ENCODE measurements at places on chromosomes 5 and 9. TPM values are rescaled to one million over a fixed set of nuclear protein-coding genes. Genes with fewer than 3 reads are reported as not detected.

The ZER1 gene
- 36.5 TPM for total RNA-seq

The GNE gene
- 17.1 TPM for total RNA-seq

The SLC36A2 gene
- not detected for total RNA-seq

The NEURL1B gene
- total RNA-seq = 26.4 TPM

The CARTPT gene
- total RNA-seq = not detected

The BHMT2 gene
- 4.6 TPM for total RNA-seq

The PARP8 gene
- 33.3 TPM for total RNA-seq

The EGR1 gene
- total RNA-seq = 26.3 TPM

The LAMC3 gene
- total RNA-seq = 10.5 TPM

The RAB14 gene
- total RNA-seq = 73.9 TPM

The ARID3C gene
- total RNA-seq = not detected

The PROB1 gene
- total RNA-seq = 2.2 TPM

The MLLT3 gene
- 43.1 TPM for total RNA-seq

The PAIP1 gene
- total RNA-seq = 62.6 TPM

The CCDC192 gene
- 0.40 TPM for total RNA-seq

The CDX1 gene
- total RNA-seq = 0.43 TPM

The GDA gene
- 0.61 TPM for total RNA-seq

The NFX1 gene
- total RNA-seq = 34.7 TPM

The GRM6 gene
- not detected for total RNA-seq

The C9 gene
- 0.43 TPM for total RNA-seq

The NDOR1 gene
- total RNA-seq = 22.0 TPM

The MAMDC2 gene
- total RNA-seq = 6.5 TPM

The PTPRD gene
- total RNA-seq = 23.1 TPM

The WNT8A gene
- not detected for total RNA-seq

The CXCL14 gene
- total RNA-seq = 31.4 TPM

The PCDHGB5 gene
- total RNA-seq = 10.0 TPM

The PSAT1 gene
- total RNA-seq = 48.4 TPM

The SPOCK1 gene
- total RNA-seq = 0.48 TPM

The PCDHGB1 gene
- 2.4 TPM for total RNA-seq

The FRMD3 gene
- total RNA-seq = 3.2 TPM

The PCDHB11 gene
- total RNA-seq = 9.6 TPM

The IL3 gene
- not detected for total RNA-seq

The CCNI2 gene
- 0.74 TPM for total RNA-seq

The PCDHGA6 gene
- 4.9 TPM for total RNA-seq

The ZFP37 gene
- 8.6 TPM for total RNA-seq

The LCN2 gene
- total RNA-seq = 281 TPM

The CCNJL gene
- 9.1 TPM for total RNA-seq

The INSL4 gene
- not detected for total RNA-seq

The ZFP2 gene
- total RNA-seq = 1.5 TPM

The SERF1A gene
- 7.8 TPM for total RNA-seq

The ZNF462 gene
- 36.5 TPM for total RNA-seq

The LCN15 gene
- not detected for total RNA-seq

The CEL gene
- 6.3 TPM for total RNA-seq

The OBP2B gene
- not detected for total RNA-seq

The IL13 gene
- not detected for total RNA-seq

The GZMA gene
- total RNA-seq = 2.4 TPM

The SMC2 gene
- 18.0 TPM for total RNA-seq
